ENCODE measurements at places on chromosomes 5 and 9.

DNA sequence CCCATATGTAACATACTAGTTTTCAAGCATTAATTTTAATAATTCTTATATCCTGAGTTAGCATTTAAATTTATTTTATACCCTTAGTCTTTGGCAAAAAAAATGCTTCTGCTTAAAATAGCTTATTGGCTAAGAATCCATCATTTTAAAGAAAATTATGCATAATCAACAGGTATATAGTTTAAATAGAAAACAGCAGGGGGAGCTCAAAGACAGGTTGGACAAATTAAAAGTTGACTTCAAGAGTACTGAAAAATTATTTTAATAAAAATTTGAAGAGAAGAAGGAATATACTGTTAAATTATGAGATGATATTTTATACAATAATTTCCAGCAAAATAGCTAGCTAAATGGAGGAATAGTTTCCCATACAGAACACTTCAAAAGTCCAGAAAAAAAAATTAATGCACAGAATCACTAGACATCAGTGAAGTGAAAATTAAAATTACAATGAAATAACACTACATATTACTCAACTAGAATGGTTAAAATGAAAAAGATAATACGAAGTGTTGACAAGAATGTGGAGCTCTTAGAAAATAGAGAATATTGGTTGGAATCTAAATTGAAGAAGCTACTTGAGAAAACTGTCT is 387.1 kb downstream of the PDE4D start:
- no peak for DNase-seq

- DNase-seq = no peak
Observed at GRCh38 chr9:109893241-109893640, 113.2 kb downstream of the PALM2AKAP2 start.

DNA sequence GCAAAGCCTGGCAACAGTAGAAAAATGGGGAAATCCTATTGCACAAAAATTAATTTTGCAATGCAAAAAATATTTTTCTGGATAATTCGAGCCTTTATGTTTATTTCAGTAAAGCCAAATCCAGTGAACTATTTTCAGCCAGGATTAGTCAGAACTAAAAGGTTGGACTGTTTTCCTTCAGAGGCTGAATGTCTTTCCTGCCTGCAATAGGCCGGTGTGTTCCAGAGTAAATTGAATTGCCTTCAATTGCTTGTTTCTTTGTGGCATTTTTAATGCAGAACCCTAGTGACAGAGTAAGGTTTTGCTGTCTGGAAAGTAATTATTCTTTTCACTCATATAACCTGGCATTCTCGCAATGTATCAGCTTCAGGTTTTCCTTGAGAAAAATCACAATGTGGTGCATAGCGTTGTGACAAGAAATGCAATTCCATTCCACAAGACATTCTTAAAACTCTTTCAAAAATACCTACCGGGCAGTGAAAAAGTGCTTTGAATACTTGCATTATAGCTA is 183.7 kb downstream of the GLIS3 start:
- DNase-seq = no peak

- no peak for DNase-seq
Observed at GRCh38 chr9:108994695-108995094, 18.6 kb downstream of the CTNNAL1 start.

- no peak for DNase-seq
Observed at GRCh38 chr9:94985649-94986048, 259.1 kb downstream of the AOPEP start.

- DNase-seq = no peak
Observed at GRCh38 chr5:53211799-53212198, 102.2 kb upstream of the MOCS2 start.

DNA sequence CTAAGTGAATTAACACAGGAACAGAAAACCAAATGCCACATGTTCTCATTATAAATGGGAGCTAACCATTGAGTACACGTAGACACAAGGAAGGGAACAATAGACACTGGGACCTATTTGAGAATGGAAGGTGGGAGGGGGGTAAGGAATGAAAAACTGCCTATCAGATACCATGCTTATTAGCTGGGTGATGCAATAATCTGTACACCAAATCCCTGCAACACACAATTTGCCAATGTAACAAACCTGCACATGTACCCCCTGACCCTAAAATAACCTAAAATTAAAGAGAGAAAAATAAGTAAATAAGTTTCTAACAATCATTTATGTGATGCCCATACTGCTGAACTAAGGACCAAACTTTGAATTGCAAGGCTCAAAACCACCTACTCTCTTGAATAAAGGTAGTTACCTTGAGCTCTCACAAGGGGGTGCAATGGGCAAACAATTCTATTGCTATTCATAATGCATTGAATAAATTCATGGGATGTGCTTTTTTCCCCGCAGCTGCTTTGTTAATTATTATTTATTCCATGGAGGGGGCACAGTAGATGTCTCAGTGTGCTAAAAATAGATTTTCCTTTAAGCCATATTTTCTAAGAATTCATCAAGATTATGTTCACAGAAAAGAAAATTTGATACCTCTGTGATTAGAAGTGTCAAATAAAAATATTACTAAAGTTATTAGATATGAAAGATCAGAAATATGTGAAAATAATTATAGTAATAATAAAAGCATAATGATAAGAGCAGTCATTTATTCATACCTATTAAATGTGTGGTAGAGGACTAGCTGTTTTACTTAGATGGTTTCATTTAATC is 76.2 kb upstream of the PTPN3 start:
- no peak for DNase-seq

- DNase-seq = no peak
Observed at GRCh38 chr5:113039229-113039933, 62.8 kb downstream of the DCP2 start.

GRCh38 chr5:151926188-151926587 is 1.5 kb upstream of the GLRA1 start:
- DNase-seq = no peak

DNA sequence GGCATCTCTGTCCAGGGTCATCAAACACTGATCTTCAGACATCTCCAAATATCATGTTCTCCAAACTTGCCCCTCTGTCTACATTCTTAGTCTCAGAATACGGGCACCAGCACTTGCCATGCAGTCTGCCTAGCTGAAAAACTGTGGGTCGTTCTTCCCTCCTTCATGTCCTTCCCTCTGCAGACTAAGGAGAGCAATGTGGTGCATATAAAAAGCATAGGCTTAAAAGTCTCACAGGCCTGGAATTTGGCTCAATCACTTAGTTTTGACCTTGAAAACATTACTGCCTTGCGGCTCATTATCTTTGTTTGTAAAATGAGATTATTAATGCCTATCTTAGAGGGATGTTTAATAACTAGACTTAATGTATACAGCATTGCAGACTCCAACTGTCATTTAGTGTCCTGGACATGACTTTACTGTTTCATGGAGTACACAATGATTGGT is 362.8 kb downstream of the NPR3 start:
- DNase-seq = no peak

DNA sequence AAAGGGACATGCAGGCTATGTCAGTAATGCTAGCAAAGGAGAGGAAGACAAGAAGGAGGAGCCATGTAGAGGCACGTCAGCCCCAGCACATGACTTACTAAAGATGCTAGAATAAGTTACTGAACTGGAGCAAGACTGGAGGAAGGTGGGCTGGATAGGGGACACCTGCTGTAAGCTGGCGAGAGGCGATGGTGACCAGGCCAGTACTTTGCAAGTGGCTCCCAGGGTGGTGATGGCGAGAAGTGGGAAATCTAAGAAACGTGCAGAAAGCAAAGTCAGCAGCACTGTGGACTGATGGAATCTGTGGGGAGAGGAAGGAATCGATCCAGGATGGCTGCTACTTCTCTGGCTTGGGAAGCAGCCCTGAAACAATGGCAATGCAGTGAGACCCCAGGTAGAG is 617.1 kb upstream of the ADAMTS16 start:
- DNase-seq = no peak

- DNase-seq = no peak
Observed at GRCh38 chr5:158718738-158719505, 380.8 kb downstream of the EBF1 start.
